H9 (cell line): ENCODE measurements at places on chromosomes 12 and 14. TPM values are rescaled to one million over a fixed set of nuclear protein-coding genes. Genes with fewer than 3 reads are reported as not detected.

FAM90A1 gene
- total RNA-seq: 0.09 and 0.15 TPM in 2 replicates

DNA sequence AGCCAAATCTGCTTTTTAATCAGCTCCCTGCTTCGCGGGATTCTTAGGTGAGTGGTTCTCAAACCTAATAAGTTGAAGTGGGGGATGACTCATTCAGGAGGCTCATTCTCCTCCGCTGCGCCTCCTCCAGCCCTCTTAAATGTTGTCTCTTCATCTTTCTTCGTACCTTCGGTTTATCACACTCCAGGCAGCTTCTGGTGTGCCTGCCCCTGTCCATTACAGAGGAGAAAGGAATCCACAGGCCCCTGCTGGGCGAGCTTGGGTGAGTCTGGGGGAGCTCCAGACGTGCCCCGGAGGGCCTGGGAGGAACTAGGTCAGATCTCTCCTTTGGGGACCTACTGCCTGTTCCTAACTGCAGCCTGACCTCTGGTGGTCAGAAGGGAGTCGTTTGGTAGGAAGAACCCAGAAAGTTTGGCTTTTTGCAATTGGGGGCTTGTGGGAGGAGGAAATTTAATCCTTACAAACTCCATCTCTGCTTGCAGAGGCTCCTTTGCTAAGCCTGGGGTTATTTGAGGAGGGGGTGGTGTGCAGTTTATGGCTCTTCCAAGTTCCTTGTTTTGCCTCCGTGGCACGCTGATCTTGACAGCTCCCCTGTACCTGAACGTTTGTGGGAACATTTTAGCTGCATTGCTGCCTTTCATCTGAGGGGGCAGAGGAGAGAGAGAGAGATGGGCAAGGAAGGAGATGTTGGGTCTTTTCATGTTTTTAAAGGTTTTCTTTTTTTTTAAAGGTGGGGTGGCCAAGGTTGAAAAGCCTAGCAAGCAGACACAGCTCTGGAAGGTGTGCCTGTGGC lies 84.1 kb upstream of the GNG2 start:
- DNase-seq: peak; percentile 89

DNA sequence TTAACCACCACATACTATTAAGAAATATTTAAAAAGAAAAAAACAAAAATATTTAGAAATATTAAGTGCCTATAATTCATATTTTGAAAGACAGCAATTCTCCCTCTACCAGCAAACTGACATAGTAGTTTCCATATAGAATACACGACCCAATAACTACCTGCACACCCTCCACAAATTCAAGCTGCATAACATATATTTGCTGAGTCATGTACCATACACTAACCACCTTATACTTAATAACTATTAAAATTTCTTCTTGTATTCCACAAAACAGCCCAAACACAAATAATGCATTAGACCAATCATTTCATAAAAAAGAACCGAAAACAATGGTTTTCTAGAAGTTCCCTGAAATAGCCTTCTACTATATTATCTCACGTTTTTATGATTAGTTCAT lies 21.7 kb downstream of the GTF2A1 start:
- no peak for DNase-seq

BMAL2 gene
- 22.7 and 23.1 TPM in 2 replicates for total RNA-seq

GRCh38 chr12:102118874-102119273 lies 1.0 kb downstream of the NUP37 start:
- no peak for DNase-seq

DNA sequence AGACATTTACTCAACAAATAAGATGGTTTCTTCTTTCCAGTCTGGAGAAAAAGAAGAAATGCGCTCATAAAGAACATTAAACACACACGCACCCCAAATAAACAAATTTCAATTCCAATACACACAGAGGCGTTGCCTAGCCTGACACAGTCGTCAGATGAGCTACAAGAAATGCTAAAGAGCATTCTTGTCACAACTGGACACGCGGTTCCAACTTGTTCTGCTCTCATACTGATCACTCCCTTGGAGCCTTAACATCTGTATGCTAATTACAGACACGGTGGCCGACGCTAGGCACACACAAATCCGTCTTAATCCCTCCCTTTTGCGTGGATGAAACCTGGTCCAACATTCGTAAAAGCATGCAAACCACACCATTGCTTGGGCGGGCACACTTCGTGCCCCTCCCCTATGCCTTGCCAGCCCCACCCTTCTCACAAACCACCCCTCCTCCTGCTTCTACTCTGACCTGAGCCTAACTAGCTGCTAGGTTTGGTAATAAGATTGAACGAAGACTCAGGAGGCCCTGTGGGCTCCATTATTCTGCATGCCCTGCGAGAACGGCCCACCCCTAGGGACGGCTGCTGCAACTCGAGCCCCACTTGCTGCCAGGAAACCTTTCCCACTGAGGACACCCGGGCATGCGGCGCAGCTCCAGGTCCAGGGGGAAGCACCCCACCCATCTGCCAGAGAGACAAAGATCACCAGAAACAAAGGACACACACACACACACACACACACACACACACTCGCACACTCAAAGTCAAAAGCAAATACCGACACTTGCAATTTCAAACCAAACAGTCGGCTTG lies 1.2 kb downstream of the KCNK10 start:
- DNase-seq: peak; percentile 35

DNA sequence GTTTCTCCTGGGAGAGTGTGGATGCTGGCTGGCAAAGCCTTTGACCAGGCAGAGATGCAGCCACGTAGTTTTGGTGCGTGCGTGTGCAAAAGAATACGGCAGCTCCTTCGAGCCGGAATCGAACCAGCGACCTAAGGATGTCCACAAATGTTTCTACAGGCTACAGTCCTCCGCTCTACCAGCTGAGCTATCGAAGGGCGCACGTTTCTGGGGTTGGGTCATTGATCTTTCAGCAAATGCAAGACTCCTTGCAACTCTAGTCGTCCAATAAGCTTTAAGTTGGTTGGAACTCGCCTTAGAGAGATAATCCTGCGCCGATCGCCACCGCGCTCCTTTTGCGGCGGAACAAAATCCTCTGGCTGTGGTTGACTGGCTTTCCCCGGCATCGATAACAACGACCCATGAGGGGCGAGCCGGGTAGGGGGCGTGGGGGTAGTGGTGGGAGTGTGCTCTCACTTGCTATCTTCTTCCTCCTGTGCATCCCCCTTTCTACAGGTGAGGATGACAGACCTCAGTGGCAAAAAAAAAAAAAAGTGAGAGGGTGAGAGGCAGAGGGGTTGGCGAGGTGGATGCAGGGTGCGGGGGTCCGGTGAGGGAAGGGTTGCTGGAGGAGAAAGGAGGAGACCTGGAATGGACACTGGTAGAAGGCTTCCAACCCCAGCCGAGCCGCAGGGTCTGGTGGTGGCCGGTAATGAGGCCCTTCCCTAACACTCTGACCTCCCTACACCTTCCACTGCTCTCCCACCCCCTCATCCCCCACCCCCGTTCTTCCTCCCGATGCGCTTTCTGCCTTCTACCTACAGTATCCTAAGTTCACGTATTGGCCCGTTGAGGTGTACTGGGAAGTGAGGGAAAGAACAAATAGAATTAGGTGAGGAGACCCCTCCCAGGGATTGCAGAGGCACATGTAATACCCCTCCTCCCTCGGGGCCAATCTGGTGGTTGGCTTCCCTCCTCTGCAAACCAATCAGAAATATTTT lies 11.8 kb upstream of the OR6S1 start:
- peak; percentile 93 for DNase-seq

DNA sequence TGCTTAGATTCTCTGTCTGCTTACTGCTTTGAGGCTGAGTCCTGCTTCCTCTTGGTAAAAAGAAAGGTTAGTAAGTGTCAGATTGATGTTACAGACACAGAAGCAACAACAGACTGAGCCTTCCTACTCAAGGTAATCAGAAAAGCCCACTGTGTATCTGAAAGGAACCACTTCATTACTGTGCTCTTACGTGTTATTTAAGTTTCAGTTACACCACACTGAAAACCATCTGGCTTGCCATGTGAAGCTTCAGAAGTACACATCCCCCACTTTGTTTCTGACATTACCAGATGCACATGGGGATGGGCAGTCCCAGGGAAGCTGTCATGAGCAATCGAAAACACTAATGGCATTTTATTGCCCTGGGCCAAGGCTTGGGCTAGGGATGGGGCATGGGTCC lies 1290.1 kb downstream of the AACS start:
- no peak for DNase-seq

CMA1 gene
- total RNA-seq: not detected in 2 replicates

DNA sequence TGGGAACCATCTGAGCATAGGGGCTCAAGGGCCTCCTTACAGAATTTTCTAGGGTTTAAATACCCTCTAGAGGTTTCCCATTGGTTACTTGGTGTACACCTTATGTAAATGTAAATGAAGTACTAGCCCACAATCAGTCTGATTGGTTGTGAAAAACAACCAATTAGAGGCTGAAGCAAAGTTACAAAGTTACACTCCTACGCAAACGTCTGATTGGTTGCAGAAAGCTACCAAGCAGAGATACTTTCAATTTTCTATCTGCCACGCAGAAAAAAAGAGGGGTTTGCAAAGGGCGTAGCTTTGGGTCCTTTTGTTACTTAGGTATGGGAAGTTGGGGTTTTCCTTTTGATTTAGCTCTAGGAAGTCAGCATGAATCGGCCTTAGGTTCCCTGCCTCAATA lies 1.8 kb upstream of the TMEM19 start:
- no peak for DNase-seq

GRCh38 chr14:20757965-20758364 lies 10.2 kb upstream of the EDDM3B start:
- DNase-seq: peak; percentile 44

DNA sequence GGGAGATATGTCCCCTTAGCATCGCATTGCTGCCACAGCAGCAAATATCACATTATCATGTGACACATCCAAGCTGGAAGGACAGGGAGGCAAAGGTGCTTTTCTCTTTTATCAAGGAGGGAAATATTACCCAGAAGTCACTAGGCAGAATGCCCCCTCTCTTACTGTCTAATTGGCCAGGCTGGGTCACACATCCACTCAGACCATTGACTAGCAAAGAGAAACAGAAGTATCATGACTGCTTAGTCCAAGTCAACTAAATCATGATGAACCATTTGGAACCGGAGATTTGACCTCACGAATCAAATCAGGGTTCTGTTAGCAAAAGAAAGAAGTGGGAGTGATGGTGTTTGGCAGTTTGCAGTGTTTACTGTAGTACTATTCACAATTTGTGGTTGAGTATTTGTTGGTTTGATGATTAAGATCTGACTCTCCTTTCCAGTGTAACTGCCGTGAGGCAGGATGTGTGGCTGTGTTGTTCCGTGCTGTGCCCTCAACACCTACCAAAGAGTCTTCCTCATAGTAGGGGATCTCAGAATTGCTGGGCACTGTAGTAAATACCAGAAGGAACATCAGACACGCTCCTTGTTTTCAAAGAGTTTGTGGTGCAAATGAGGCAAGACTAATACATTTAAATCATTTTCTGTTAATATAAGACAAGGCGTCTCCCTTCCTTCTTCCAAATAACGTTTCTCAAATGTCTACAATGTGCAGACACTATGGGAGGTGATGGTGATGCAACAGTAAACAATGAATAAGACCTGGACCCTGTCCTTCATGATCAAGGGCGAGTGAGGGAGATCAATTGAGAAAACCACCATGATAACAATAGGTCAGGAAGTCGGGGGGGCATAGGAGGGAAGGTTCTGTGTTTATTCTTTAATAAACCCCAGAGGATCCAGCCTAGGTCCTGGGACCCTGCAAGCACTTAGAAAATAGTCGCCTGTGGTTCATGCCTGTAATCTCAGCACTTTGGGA lies 194.4 kb upstream of the CRY1 start:
- no peak for DNase-seq

OLR1 gene
- total RNA-seq: not detected in 2 replicates

DNA sequence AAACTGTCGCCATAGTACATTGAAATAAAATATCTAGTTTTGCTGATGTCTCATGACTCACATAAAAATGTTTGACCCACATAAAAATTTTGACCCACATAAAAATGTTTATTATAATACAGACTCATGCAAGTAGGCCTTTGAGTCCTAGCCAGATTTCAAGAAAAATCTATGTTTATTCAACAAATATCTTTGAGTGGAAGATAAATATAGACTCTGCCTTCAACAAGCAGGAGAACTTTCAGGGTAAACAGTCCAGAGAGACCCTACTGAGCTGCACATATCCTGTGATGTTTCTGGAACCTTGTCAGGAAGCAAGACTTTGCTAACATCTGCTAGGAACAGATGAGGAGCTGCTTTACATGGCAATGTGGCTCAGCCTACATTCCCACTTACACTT lies 283.1 kb downstream of the MDGA2 start:
- DNase-seq: no peak

GRCh38 chr12:16955083-16955657 lies 349.2 kb upstream of the LMO3 start:
- no peak for DNase-seq

- DNase-seq: no peak
These were observed 161.5 kb upstream of the VASH1 start for GRCh38 chr14:76599559-76600287.

DNA sequence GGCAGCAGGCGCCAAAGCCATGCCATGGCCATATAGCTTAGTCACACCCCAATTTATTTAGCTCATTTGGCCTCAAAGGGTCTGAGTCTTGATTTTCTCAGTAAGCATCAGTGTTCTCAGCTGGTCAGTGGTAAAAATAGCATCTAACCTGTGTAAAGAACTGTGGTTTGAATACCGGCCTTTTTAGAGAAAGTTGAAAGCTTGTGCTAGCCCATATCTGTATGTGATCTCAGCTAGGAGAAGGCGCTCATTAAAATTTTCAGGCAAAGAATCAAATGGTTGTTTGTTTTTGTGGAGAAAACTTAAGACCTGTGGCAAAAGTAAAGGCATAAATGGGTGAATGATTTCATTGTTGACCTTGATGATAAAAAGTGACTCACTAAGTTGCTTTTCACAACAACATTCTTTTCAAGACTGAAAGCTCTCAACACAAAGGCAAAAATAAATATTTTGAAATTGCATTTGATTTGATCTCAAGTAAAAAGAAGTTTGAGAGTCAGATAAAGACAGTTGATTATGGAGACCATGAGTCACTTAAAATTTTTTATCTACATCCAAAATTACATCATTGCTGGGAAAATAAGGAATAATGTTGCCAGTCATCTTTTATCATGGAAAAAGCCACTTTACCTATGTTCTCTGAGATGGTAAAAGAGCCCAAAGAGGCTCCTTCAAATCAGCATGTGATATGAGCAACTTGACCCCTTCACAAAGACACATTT lies 128.5 kb upstream of the RGS6 start:
- no peak for DNase-seq

- no peak for DNase-seq
These were observed 169.7 kb downstream of the KCNA5 start for GRCh38 chr12:5213336-5213735.

- no peak for DNase-seq
These were observed 22.7 kb upstream of the ZFP36L1 start for GRCh38 chr14:68815298-68816182.

GRCh38 chr12:131944601-131945251 lies 5.0 kb upstream of the EP400 start:
- DNase-seq: peak; percentile 38

- no peak for DNase-seq
These were observed 74.9 kb upstream of the CPM start for GRCh38 chr12:69007855-69008351.

GRCh38 chr12:23891115-23891514 lies 58.4 kb downstream of the SOX5 start:
- DNase-seq: no peak

GRCh38 chr12:106248312-106248845 lies 559 bp upstream of the CKAP4 start:
- peak; percentile 61 for DNase-seq

EPYC gene
- not detected in 2 replicates for total RNA-seq

GRCh38 chr12:54351341-54351740 lies 12.9 kb downstream of the GPR84 start:
- no peak for DNase-seq

GRCh38 chr14:51950007-51950406 lies 39.3 kb upstream of the RTRAF start:
- no peak for DNase-seq
